ENCODE measurements at places on chromosomes 7 and 10.
A peak's percentile ranks its signal among the peaks of the same experiment; 100 is the strongest.

DNA sequence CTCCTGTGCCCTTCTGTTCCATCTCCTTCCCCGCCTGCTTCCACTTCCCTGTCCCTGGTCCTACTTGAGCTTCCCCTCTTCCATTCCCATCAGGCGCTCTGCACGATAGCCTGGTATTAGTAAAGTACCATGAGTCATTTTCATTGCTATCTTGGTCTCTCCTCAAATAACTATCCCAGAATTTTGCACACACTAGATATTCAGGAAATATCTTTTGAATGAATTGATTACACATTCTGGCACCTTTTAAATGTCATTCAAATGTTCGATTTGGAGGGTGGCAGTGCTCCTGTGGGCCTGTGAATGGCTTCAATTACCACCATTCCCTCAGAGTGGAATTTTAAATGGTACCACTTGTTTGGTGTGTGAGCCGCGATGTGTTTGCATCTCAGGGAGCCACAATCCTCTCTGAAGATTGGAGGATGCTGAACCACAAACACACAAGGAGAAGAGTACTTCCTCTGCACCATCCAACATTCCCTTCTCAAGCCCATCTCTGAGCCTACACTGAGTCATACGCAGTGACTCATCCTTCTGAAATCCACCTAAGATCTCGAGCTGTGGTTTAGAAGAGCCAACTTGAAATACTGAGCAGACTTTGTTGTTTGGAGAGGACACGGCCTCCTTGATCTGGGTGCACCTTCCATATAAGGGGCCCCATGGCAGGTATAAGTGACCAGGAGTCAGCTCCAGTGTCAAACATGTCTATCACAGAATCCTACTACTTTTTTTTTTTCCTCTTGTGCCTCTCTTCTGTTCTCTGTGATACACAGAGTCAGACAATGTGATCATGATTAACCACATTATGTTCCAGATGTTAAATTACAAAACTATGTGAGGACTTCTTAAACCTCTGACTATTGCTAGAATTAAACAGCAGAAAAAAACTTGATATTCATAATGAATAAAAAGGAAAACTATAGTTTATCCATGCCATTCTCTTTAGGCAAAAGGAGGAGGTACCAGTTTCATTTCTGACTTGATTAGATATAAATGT, 81.9 kb downstream of the BMPER start:
- peak; percentile 95 for DNase-seq

- DNase-seq, result no peak
Measured at GRCh38 chr7:78434281-78434680, 635.7 kb downstream of the PHTF2 start.

- DNase-seq, result no peak
Measured at GRCh38 chr10:132589681-132590080, 52.1 kb downstream of the INPP5A start.

DNA sequence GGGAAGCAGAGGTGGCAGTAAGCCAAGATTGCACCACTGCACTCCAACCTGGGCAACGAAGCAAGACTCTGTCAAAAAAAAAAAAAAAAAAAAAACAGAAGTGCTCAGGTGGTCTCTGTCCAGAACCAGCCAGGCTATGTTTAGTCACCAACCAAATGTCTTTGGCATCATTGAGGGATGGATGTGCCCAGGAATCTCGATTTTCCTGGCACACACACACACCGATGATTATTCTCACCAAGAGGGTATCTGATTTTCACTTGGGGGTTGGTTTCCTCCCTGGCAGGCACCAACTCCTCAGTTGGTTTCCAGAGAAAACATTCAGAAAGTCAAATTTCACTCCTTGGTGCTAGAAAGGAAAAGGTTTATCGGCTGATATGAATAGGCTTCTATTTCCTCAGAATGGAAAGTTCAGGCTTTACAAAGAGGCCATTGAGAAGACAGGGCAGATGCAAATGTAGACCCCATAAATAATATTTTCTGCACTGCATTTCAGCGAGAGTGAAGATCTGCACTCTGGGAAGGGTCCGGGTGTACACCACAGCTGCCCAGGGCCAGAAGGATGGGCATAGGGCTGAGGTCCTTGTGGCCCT, 154.8 kb downstream of the TNS3 start:
- DNase-seq, result no peak

- DNase-seq, result no peak
Measured at GRCh38 chr7:30683816-30684215, 1.6 kb upstream of the CRHR2 start.

DNA sequence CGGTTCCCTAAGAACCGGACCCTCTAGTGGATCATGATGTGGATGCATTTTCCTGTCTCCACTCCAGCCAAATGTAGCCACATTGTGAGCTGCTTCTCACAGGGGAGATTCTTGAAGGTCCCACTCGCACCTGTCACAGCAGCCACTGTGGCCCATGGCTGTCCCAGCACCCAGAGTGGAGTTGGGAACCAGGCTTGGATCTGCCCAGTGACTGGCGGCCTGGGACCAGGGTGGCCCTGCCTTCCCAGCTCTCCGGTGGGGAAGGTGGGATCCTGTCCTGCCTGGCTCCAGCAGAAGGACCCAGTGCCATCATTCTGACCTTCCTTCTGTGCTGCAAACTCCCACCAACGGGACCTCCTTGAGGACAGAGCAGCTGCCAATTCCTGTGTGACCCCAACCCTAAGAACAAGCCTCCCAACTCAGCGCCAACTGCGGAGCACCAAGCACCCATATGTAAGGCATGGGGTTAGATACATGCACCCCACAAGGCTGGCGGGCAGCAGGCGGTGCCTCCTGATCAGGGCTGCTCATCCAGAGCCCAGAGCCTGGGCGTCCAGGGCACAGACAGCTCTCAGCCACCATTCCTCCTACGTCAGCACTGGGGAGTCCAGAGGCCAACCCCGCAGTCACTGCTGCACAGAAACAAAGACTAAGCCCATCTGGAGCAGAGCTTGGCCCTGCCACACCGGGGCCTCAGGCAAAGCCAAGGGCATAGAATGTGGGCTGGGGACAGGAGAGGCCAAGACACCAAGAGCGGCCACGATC, 28.8 kb downstream of the EBF3 start:
- DNase-seq, result no peak

DNA sequence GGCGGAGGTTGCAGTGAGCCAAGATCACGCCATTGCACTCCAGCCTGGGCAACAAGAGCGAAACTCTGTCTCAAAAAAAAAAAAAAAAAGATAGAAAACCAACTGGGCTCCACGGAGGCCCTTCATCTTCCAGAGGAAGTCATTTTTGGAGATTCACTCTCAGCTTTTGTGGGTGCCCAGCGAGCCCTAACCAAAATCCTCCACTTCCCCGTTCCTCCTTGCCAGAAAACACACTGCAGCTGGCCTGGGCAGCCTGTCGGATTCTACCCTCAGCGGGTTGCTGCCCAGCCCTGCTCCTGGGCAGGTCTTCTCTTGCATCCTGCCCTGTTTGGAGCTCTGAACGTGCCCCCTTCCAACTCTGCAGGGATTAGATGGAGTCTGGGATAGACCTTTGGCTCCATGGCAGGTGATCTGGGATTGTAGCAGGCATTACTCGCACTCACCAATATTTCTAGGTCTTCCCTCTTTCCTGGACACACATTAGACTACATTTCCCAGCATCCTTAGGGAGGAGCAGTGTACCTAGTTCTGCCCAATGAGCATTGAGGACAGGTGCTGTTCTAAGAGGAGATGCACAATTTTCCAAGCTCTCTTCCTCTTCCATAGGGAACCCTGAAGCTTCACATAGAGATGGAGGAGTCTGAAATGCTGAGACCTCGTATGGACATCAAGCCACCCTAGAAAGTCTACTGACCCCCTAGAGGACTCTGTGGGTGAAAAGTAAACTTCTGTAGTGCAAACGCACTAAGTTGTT, 4.6 kb downstream of the GRID2IP start:
- no peak for DNase-seq

- DNase-seq, result peak; percentile 90
Measured at GRCh38 chr7:19117091-19117869, at the start of gene TWIST1. Gene TWIST1, minus strand, starts transcription at chr7:19117636. Its CDS starts 315 bp downstream, at chr7:19117321.

- no peak for DNase-seq
Measured at GRCh38 chr10:78471326-78471722, 437.7 kb downstream of the RPS24 start.

GRCh38 chr7:140656548-140657515, 15.9 kb upstream of the ADCK2 start:
- DNase-seq, result peak; percentile 48

DNA sequence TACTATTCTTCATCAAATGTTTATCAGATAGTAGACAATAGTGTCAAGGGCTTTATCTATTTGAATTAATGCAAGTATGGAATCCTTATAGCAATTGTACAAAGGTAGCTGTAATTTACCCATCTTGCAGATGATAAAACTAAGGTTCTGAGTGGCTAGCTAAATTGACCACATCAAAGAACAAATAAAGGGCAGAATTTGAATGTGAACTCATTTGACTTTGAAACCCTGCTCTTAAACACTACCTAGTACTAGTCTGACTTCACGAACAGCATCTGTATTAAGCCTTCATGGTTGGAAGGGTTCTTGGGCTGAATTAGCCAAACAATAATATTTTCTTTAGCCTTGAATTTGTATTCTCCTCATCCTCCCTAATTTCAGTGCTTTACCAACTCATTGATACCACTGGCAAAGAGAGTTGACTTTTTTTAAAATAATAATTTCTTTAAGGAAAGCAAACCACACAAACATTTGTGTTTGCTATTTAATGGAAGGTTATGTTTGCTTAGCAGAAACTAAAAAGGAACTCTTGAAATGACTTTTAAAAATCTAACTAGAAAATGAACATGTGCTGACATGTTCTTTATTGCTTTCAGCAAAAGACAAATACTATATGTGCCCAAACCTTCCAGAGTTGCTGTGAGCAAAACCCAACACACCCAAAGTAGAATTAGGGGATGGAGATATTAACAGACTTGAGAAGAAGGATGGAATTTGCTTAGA, 322.6 kb downstream of the RNLS start:
- DNase-seq, result no peak

GRCh38 chr10:110897184-110897583, 21.8 kb downstream of the BBIP1 start:
- DNase-seq, result no peak

DNA sequence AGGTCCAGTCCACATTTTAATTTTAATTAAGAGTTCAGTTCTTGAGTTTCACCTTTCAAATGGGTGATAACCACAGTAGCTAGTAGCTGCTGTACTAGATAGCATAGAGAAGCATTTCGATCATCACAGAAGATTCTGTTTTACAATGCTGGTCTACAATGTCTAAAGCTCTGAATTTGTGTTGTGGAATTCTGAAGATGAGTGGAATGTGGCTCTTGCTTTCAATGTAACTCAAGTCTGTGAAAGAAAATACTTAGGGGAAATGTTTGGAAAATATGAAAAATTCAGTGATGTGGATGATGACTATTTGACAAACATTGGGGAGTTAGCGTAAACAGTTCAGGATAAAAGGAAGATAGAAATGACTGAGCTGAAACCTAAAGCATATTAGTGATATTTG, 139.4 kb downstream of the GNAT3 start:
- no peak for DNase-seq

DNA sequence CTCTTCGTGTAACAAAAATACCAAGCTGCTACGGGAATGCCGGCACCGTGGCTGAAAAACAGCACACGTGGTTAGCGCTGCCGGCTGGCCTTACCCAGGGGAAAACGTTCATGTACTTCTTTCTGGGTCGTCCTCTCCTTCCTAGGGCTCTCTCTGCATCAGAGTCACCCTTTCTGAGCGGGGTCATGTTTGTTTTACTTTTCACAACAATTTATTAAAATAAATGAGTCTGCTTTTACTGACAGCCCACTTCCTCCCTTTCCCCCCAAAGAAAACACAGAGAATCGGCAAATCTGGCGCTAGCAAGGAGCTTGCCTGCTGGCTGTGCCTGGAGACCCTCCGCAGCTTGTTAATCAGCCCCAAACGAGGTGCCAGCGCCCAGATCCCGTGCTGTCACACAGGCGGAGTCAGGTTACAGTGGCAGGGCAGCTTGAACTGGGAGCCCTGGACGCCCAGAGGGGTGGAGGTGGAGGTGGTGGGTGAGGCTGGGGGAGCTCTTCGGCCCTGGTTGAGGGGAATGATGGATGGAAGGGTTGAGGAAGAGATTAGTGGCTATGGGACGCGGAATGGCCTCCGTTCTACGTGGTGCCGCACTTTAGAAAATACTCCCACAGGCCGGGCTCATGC, 162.2 kb upstream of the TNS3 start:
- DNase-seq, result no peak

DNA sequence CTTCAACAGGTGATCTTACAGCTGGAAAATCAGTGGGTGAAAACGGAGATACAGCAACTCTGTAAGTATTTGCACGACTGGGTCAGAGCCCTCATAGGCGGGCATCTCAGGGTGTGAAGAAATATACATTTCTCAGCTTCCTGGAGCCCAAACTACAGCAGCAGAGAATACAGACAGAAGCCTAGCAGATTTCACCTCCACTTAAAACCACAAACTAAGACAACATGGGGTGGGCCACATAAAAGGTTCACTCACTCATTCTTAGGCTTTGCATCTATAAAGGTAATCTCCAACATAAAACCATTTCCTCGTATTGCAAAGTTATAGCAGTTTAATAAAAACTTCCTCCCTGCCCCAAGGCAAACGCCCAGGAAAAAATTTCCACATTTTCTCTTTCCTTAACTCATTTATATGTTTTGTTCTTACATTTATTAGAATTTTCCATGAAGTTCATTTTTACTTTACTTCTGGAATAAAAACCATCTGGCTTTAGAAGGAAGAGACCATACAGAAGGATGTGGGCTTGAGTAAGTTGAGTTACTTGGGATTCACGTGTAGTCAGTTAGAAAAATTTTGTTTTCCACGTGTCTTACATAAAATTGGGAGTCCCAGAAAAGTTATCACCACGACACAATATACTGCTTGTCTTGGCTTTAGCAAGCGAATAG, 327.1 kb downstream of the FRMD4A start:
- no peak for DNase-seq

DNA sequence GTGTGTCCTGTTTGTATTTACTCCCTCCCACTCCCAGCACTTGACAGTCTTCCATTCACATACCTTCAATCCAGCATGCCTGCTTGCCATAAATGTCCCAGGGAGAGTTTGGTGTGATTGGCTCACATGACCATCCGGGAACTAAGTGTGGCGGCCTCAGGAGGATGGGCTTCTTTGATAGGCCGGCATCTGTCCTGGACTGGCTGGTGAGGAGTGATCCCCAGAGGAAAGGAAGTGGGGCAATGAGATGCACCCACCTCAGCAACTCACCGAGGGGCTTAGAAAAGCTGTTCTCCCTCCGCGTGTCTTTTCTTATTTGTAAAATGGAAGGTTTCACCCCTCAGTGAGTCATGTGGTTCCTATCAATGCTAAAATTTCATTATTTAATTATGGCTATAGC, 14.9 kb upstream of the EBF3 start:
- DNase-seq, result no peak

GRCh38 chr10:13046851-13047528, 45.5 kb upstream of the CCDC3 start:
- no peak for DNase-seq

- DNase-seq, result no peak
Measured at GRCh38 chr10:131788386-131788785, 112.4 kb upstream of the PPP2R2D start.

GRCh38 chr7:35781200-35781701, 19.6 kb upstream of the SEPTIN7 start:
- no peak for DNase-seq

All from skeletal muscle cell (primary cell).